ENCODE measurements at places on chromosomes 13 and 19. TPM values are rescaled to one million over a fixed set of nuclear protein-coding genes. Genes with fewer than 3 reads are reported as not detected.

DNA sequence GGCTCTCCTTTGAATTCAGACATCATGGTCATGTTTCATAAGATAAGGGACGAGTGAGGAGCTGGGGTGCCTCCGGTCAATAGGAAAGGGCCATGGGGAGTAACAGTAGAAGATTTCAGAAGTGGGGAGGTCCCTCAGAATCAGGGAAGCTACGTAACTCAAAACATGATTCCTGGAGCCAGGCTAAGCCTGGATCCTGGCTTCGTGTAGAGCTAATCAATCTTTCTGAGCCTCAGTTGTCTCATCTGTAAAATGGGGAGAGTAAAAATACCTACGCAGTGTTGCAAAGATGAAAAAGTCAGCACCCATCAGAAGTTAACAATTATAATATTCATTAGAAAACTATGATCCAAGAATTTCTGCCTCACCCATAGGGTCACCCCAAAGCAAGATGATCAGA is 106.5 kb downstream of the CACNA1A start:
- no peak for DNase-seq

- DNase-seq: no peak
Measured at GRCh38 chr13:89565476-89566100, 1781.9 kb upstream of the MIR17HG start.

- no peak for DNase-seq
Measured at GRCh38 chr13:73355134-73355533, 296.3 kb downstream of the KLF5 start.

GRCh38 chr13:77184455-77184854 is 142.4 kb downstream of the MYCBP2 start:
- no peak for DNase-seq

Gene DAND5
- total RNA-seq: 0.05 TPM

Gene VSTM1
- not detected for total RNA-seq

Gene CPT1C
- total RNA-seq: 28.4 TPM

All from glomerular endothelial cell (primary cell).